Left ventricle myocardium superior (tissue), 1 donor: ENCODE measurements at places on chromosomes 11 and 22.

- DNase-seq: peak; percentile 43
Measured at GRCh38 chr11:113249491-113249763, 65.0 kb upstream of the TTC12 start.

GRCh38 chr11:73647459-73648100 is 1.2 kb downstream of the PLEKHB1 start:
- DNase-seq: peak; percentile 92

DNA sequence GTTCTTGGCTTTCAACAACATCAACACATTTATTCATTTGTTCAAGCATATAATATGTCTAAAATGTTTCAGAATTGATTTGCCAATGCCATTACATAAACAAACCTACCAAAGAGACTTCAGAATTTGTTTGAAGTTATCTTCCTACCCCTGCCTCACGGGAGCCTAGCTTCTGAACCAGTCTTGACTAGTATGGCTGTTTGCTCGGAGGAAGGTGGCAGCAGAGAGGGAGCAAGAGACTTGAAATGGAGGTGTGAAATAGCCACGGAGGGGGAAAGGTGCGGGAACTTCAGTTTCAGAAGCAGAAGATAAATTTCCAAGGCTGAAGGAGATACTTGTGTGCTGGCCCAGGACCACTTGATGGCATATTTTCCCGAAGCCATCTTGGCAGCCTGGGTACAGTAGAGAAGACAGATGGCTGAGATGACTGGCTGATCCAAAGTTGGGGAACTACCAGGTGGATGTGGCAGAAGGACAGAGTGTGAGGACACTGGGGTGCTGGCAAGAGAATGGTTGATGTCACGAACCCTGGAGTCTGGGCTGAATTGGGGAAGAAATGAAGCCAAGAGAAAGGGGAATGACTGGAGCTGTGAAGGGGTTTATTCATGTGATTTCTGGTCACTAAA is 14.0 kb upstream of the MTCH2 start:
- DNase-seq: no peak

DNA sequence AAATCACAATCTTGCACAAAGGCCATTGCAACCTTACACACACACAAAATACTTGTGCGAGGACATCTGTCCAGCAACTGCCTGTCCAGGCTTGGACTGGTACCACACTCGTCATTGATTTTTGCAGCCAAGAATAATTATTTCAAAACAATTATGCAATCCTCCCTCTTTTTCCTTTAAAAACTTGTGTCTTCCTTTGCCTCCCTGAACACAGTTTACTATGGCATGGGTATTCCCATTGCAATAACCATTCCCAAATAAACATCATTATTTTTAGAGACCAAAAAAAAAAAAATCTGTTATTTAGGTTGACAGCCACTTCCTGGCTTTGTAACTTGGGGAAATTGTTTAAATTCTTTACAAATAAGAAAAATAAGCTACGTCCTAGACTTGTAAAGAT is 54.0 kb downstream of the C11orf91 start:
- DNase-seq: no peak
